ENCODE measurements at places on chromosomes 7 and 10.

- DNase-seq = no peak
Observed at GRCh38 chr10:97676770-97677581, 10.1 kb downstream of the AVPI1 start.

DNA sequence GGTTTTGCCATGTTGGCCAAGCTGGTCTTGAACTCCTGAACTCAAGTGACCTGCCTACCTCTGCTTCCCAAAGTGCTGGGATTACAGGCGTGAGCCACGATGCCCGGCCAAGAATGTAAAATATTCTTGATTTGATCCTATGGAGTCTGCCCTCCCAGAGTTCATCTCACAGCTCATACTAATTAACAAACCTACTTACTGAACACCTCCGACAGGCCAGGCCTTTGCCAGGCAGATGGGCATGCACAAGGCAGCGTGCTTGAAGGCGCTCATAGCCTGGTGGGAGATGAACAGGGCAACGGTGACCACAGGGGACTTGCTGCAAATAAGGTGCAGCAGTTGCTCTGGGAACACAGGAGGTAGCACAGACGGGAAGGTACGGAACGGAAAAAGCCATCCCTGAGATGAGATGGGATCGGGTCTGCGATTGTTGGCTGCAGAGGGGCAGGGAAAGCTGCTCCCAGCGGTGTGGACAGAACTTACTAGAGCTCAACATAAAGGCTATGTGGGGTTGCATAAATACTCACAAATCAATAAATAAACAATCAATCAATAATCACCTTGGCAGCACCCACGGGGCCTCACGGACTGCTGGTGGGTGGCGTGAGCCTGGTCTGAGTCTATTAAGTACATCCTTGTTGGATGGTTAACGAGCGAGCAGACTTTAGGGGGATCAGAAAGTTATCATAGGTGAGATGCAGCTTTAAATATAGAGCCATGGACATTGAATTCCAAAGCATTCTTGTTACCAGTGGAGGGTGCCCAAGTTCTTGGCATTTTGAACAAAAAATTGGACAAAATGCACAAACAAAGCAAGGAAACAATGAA lies 4.7 kb downstream of the ACBD7 start:
- no peak for DNase-seq

DNA sequence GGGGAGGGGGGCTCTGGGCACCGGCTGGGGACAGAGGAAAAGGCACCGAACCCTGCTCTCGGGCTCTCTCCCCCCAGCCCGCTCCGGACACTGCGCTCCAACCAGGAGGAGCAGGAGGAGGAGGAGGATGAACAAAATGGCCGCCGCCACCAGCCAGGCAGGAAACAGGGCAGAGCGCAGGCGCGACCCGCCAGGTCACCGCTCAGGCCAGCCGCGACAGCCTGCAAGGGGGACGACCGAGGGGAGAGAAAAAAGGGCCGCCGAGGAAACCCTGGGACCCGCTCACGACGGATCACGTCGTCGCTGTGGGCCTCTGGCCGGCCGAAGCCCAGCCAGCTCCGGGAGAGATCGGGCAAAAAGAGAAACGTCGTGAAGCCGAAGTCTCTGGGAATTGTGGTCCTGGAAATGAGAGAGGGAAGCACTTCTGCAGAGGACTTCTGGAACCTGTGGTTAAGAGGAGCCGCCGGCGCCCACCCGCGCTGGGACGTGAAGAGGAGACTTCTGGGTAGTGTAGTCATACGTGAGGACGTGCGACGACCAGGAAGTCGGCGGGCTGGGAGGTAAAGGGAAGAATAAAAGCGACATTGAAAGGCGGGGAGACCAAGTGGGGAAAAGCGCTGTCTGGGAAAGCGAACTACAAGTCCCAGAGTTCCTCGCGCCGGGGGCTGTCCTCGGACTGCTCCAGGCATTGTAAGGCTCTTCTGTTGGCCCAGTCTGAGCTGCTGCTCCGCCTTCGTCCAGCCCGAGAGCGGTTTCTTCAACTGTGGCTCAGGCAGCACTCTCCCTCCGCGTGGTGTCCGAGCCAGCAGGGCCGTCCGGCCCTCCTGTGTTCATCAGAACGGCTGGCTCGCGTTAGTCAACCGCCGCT lies at the start of gene TIAL1:
Gene TIAL1 (minus strand): TSS at position 428 of the 868 bp plus-strand sequence. CDS start 499 bp downstream, outside the sequence.
- DNase-seq = peak; percentile 97

GRCh38 chr7:70193514-70193913 lies 595.2 kb downstream of the AUTS2 start:
- peak; percentile 37 for DNase-seq

DNA sequence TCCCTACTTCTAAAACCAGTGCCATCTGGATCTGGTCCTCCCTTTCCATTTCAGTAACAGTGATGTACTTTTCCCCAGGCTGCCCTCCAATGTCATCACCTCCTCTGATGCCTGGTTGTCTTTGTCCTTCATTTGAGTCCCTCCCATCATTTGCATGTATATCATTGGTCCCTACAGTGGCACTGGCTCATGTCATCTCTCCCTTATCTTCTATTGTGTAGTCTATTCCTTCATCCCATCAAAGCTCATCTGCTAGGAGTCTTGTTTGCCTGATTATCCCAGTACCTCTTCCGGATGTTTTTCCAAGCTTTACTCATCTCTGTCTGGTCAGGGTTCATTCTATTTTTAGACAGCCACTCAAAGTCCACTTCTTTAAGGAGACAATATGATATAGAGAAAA lies 292.9 kb upstream of the BMPER start:
- DNase-seq = no peak

DNA sequence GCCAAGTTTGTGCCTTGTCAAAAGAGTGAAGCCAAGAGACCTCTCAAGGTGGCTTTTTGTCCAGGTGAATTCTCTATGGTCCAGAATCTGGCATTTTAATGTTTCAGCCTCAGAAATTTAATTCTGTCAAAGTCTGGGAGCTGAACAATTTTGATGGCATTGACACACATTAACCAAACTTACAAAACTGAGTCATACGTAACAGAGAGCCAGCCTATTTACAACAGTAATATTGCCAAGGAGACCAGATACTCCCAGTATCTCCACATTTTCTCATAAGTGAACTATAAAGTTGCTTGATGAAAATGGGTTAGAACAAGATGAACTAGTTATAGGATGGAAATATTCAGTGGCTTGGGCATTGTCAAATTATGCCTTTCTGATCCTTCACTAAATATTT lies 43.8 kb downstream of the PDE6C start:
- DNase-seq = no peak

GRCh38 chr7:112484671-112485167 lies 3.9 kb downstream of the LSMEM1 start:
- no peak for DNase-seq

GRCh38 chr7:34059136-34059828 lies 153.9 kb downstream of the BMPER start:
- DNase-seq = peak; percentile 95

DNA sequence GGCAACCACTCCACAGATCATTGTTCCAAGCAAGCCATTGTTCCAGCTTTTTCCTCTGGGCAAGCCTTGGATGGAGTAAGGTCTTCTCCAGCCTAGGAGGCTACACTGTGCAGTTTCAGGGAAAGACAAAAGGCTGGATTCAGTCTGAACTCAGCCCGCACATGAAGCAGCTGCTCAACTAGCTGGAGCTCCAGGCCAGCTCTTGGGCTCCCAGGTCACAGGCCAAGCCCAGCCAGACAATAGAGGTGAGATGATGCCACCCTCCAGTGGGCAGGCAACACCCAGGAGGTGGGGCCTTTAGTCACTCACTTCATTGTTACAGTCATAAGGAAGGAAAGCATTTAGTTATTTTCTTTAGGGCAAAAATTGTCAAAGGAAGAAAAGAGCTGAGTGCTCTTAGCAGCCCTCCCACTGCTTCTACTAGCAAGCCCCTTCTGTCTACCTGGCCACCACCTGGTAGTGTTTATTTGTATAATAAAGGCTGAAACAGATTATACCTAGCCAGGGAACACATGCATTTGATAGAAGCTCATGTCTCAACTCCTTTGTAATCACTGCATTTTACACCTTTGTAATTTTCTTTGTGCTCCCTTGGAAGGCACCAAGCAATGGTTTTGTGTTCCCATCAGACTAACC lies 253.4 kb downstream of the WDR11 start:
- DNase-seq = no peak

DNA sequence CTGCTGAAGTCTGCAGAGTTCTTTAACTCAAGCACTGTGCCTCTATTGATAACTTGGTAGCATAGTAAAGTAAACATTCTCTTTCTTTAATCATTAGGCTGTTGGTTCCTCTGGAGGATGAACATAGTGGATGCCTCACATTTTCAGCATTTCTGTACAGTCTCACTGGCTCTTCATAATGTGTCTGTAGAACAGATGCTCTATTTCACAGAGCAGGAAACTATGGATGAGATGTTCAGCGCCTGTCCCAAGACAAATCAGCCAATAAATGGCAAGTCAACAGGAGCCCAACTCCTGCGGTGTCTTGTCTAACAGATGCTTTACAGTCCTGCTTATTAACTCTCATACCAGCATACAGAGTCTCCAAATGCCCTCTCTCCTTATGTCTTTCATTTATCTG lies 36.5 kb downstream of the NRBF2 start:
- no peak for DNase-seq

DNA sequence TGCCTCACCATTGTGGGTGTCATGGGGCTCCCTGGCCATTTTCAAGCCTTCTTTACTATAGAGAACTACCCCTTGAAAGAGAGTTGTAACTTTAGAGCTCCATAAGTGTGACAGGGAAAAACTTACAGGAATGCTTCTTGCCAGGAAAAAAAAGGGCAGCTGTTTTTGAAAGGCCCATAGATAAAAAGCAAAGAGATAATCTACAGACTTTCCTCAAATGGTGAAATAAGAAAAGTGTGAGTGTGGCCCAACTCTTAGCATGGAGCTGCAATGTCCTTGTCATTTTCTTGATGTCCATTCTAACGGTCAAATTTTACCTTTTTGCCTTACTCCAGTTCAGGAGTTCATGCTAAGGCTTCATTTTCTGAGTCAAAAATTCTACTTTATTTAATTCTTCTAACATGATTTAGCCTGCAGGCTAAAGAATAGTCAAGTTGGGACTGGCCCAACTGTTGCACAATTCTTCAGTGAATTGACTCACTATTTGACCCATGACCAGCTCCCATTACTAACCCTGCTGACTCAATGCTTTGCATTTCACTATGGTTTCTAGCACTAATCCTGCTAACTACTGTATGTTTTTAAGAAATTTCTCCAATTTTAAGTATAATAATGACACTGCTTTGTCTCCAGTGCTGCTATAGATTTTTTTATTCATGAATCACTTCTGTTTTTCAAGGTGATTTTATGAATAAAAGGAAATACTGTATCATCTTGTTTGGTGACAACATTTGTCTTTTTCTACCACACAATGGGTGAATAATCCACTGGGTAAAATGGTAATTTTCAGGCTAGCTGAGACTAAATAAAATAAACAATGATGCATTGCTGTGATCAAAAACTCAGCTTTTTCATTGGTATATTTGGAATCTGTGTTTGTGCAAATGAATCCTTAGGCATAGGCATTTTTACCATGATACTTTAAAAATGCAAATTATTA lies 41.4 kb upstream of the SGCE start:
- DNase-seq = no peak

DNA sequence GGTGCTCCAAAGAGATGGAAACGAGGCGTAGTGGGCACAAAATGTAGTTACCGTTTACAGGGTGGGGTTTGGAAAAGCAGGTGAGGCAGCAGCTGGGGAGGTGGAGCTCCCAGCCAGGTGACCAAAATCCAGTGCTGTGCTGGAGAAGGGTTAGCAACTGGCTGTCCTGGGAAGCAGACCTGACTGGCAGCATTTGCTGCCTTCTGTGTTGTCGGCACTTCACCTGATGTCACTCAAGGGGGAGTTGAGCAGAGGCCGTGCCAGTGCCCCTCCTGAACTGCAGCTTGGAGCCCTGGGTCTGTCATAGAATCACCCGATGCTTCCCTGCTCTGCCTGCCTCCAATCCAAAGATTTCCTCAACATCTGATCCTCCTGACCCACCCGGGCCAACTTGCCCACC lies 12.8 kb downstream of the GCK start:
- no peak for DNase-seq

- DNase-seq = no peak
Observed at GRCh38 chr10:75283078-75283670, 47.4 kb upstream of the COMTD1 start.

- DNase-seq = no peak
Observed at GRCh38 chr7:93171606-93172226, 23.5 kb upstream of the SAMD9L start.

- DNase-seq = no peak
Observed at GRCh38 chr10:6168084-6168483, 34.6 kb upstream of the PFKFB3 start.

- no peak for DNase-seq
Observed at GRCh38 chr10:29041616-29042015, 247.3 kb upstream of the LYZL1 start.

DNA sequence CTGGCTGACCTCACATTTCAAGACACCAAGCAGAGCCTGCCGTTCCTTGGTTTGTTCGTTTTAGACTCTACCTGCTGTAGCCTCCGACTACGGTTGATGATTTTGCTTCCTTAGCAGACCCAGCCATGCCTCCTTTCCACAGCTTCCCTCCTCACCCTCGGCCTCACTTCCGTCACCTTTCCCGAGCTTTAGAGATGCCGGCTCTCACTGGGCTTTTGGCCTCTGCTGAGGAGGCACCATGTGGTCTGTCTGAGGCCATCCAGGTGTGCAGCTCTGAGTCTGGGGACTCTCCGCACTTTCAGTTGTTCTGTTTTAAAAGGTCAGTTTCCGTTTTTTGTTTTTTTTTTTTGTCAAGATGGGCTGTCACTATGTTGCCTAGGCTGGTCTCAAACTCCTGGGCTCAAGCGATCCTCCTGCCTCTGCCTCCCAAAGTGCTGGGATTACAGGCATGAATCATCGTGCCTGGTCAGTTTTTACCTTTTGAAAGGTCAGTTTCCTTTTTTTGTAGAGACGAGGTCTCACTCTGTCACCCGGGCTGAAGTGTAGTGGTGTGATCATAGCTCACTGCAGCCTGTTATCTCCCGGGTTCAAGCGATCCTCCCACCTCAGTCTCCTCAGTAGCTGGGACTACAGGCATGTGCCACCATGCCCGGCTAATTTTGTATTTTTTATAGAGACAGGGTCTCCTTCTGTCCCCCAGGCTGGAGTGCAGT lies 11.7 kb downstream of the ORAI2 start:
- no peak for DNase-seq

GRCh38 chr10:69317626-69318105 lies 39.4 kb downstream of the HK1 start:
- no peak for DNase-seq

DNA sequence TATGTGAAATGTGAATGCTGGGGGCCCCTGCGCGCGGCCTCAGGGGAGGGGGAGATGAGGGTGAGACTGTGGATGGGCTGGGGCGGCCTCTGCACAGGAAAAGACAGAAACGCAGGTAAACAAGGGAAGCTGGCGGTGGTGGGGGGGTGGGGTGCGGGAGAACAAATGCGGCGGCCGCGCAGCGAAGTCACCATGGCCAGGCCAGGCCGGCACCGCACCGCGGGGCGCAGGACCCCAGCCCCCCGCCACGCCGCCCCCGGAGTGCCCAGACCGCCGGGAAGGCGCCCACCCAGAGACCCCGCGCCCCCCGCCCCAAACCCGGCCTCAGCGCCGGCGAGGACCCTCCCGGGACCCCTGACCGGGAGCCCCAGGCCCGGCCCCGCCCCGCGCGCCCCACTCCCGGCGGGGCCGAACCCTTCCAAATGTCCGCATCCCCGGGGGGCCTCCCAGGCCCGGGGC lies 14.5 kb upstream of the DNAAF5 start:
- no peak for DNase-seq

Data from NCI-H446 treated with DMSO at 0.1 percent for 48 hours (cell line).